ENCODE measurements at places on chromosomes 3 and 15.

GRCh38 chr3:166388321-166388720 lies 551.1 kb upstream of the BCHE start:
- no peaks in the 10 kb centered on the region for H3K36me3 ChIP-seq
- H3K27me3 ChIP-seq, result no peaks in the 10 kb centered on the region
- DNase-seq, result no peak
- H3K4me3 ChIP-seq, result no peak overlapping the region
- H3K27ac ChIP-seq, result no peak overlapping the region
- H3K4me1 ChIP-seq, result no peaks in the 10 kb centered on the region

DNA sequence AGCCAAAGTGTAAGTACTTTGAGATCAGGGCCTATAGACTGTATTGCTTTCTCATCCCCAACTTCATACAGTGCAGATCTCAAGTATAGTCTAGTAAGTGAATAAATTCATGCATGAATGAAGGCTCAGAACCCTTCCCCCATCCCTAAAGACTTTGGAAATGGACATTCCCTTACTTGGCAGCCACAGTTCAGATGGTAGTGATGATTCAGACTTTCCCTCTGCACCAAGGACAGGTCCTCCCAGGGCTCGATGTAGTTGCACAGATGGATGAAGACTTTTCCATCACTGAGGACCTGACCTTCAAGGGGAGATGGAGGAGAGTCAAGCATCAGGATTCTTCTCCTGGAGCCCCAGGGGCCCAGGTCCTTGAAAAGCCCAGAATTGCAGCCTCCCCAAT lies 4.6 kb downstream of the TIMP4 start:
- H3K4me1 ChIP-seq, result peaks cover 13% of the 10 kb centered on the region
- DNase-seq, result no peak
- H3K27me3 ChIP-seq, result peaks cover 2% of the 10 kb centered on the region
- H3K27ac ChIP-seq, result no peak overlapping the region
- no peak overlapping the region for H3K4me3 ChIP-seq

DNA sequence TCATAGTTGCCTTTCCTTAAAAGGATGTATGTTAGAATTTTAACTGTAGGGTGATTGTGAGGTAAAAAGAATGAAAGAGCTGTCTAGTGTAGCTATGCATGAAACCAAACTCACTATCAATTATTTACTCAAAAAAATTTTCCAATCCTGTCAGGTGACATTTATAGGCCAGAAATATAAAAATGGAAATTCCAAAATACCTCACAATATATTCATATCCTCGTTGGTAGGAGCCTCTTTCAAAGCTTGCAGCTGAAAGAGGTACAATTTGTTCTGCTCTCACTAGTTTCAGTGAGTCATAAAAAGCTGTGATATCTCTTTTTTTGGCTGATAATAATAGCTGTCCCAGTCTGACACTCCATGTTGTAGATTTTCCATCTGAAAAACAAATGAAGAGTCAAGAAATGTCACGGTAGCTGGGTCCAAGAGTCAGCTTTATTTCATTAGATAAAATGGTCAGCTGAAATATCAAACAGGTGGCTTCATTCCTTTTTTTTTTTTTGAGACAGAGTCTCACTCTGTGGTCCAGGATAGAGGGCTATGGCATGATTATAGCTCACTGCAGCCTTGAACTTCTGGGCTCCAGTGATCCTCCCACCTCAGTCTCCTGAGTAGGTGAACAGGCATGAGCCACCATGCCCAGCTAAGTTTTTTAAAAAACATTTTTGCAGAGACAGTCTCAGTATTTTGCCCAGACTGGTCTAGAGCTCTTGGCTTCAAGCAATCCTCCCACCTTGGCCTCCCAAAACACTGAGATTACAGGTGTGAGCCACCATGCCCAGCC lies 50.8 kb upstream of the XRN1 start:
- DNase-seq, result no peak
- no peak overlapping the region for H3K27ac ChIP-seq
- H3K4me1 ChIP-seq, result no peaks in the 10 kb centered on the region
- H3K4me3 ChIP-seq, result no peak overlapping the region
- H3K27me3 ChIP-seq, result no peaks in the 10 kb centered on the region

- no peak overlapping the region for H3K27ac ChIP-seq
- no peak for DNase-seq
- H3K36me3 ChIP-seq, result no peaks in the 10 kb centered on the region
- no peaks in the 10 kb centered on the region for H3K4me1 ChIP-seq
Observed at GRCh38 chr3:183306798-183307671, 54.0 kb downstream of the B3GNT5 start.

DNA sequence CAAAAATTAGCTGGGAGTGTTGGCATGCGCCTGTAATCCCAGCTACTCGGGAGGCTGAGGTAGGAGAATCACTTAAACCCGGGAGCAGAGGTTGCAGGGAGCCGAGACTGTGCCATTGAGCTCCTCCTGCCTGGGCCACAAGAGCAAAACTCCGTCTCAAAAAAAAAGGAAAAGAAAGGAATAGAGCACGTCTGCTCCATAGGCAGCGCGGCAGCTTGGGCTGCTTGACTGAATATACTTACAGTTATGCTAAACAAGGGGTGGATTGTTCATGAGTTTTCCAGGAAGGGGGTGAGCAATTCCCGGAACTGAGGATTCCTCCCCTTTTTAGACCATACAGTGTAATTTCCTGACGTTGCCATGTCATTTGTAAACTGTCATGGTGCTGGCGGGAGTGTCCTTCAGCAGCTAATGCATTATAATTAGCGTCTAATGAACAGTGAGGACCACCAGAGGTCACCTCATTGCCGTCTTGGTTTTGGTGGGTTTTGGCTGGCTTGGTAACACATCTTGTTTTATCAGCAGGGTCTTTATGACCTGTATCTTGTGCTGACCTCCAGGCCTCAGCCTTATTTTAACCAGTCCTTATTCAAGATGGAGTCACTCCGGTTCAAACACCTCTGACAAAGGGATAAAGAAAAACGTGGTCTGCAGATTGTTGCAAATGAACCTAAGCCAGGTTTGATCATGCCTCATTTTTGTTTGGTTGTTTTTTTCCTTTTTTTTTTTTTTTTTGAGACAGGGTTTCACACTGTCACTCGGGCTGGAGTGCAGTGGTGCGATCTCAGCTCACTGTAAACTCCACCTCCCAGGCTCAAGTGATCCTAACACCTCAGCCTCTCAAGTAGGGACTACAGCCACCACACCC lies 24.9 kb upstream of the SENP5 start:
- peaks cover 3% of the 10 kb centered on the region for H3K36me3 ChIP-seq
- no peak for DNase-seq
- H3K4me1 ChIP-seq, result peaks cover 4% of the 10 kb centered on the region
- peak overlapping the region; percentile 27 for H3K27ac ChIP-seq
- H3K27me3 ChIP-seq, result no peaks in the 10 kb centered on the region

GRCh38 chr3:23075496-23075895 lies 127.6 kb upstream of the UBE2E2 start:
- no peak for DNase-seq
- H3K27me3 ChIP-seq, result no peaks in the 10 kb centered on the region
- H3K4me1 ChIP-seq, result no peaks in the 10 kb centered on the region

- no peaks in the 10 kb centered on the region for H3K36me3 ChIP-seq
- H3K4me1 ChIP-seq, result peaks cover 38% of the 10 kb centered on the region
- H3K27me3 ChIP-seq, result no peaks in the 10 kb centered on the region
Observed at GRCh38 chr3:73433687-73434086, 191.1 kb downstream of the PDZRN3 start.

- no peak for DNase-seq
- peaks cover 2% of the 10 kb centered on the region for H3K36me3 ChIP-seq
- H3K27ac ChIP-seq, result no peak within 1 kb of the TSS
- no peak within 1 kb of the TSS for H3K4me3 ChIP-seq
- no peaks in the 10 kb centered on the region for H3K27me3 ChIP-seq
Observed at GRCh38 chr15:89679212-89679611, at the start of gene PLIN1. TSS of gene PLIN1 (minus strand) at chr15:89679367. CDS start at chr15:89677489, 1,878 bp downstream.

Measured in neural crest cell (in vitro differentiated cells).